ENCODE measurements at places on chromosomes 5 and 9.

DNA sequence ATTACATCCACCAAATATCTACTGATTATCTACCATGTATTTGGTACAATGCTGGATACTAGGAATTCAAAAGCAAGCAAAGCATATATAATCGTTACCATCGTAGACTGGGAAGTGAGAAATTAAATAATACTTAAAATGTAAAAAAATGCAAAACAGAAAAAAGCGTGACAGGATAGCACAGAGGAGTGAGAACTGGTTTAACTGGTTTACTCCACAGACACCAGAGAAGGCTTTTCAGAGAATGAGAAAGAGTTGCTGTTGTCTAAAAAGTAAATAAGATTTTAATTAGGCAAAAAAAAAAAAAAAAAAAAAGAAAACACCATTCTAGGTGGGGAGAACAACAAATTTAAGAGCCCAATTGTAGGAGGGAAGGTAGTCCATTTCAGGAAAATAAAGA is 657.9 kb upstream of the ST8SIA4 start:
- DNase-seq, result no peak

DNA sequence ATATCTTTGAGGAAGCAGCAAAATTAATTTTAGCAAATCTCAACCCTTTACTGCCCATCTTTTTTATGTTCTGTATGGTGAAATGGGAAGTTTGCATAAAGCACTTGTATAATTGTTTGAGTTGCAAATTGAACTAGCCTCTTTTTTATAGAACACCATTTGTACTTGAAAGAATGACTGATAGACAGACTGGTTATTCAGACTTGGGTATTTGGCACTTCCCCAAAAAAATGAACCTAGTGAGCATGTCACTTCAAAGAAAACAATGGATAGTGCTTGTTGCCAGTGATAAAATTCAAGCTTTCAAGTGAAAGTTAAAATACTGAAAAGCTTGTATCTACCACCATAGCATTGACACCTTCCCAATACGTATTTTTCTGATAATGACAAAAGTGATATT is 115.8 kb downstream of the ERCC6L2 start:
- DNase-seq, result no peak

DNA sequence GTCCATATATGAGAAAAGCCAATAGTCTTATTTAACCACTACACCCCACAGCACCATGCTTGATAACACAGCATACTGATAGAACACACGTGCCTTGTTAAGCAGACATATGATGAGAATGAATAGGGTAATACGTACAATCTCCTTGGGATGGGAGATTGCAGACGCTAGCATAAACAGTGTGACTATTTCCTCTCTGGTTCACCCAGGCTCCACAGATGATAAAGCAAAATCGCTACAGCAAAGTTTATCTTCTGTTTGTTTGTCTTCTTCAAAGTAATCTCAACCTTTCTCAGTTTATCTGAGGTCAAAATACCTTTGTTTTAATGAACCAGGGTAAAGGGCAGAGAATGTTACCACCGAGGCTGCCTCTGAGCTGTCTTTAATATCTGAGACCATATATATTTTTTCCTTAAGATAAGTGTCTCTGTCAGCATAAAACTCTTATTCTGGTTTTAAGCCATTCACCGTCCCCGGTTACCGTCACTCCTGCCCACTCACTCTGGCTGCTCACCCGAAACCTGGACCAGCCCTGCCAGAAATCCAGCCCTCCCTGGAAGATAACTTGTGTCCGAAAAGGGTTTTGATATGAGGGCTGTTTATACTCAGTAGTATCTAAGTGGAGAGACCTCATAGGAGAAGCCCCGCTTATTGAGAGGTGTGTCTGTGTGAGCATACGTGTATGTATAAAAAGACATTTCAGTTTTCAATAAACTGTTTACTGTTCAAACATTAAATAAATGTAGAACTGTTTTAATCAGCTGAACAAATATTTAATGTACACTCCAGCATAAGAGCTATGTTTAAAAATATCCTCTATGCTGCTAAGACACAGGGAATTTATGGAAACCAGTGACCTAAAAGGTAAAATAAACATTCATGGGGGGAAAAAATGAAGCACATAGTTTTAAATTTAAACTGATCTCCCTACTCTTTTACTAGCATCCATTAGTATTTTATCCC is 465.4 kb downstream of the RASEF start:
- no peak for DNase-seq

DNA sequence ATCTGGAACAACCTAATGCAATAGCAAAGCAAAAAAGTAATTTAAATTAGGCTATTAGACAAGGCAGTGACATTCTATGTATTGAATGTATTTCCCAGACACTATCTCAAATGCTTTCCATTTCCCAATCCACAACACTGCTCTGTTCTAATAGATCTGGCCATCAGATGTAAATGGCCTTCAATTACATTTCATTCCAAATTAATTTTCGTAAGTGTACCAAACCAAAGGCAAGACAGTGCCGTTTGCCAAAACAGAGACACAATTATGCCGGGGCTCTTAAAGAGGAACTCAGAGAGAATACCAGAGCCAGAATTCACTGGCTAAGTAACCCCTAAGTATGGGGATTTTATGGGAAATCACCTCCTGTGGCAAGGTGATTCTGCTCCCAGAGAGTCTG is 63.1 kb downstream of the GNAQ start:
- no peak for DNase-seq

- DNase-seq, result no peak
Measured at GRCh38 chr5:76425146-76425545, 22.1 kb downstream of the IQGAP2 start.

DNA sequence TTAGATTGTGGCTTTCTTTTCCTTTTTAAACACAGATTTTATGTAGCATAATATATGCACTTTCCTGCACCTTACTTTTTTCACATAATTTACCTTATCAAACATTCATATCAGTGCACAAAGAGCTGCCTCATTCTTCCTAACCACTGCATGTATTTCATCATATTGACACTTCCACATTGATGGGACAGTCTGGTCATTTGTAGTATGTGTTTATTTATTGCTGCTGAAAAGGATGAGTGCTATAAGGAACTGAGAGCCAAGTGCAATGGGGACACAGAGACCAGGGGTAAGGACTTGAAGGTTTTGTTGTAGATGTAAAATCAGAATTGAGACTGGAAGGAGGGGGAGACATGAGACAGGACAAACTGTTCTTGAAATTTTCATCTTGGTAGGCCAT is 193.8 kb downstream of the SMARCA2 start:
- DNase-seq, result no peak

- DNase-seq, result no peak
Measured at GRCh38 chr5:95035891-95036685, 248.8 kb downstream of the MCTP1 start.

GRCh38 chr5:148817606-148818005 is 8.8 kb upstream of the ADRB2 start:
- no peak for DNase-seq

GRCh38 chr5:133336969-133337410 is 275.4 kb downstream of the FSTL4 start:
- no peak for DNase-seq

DNA sequence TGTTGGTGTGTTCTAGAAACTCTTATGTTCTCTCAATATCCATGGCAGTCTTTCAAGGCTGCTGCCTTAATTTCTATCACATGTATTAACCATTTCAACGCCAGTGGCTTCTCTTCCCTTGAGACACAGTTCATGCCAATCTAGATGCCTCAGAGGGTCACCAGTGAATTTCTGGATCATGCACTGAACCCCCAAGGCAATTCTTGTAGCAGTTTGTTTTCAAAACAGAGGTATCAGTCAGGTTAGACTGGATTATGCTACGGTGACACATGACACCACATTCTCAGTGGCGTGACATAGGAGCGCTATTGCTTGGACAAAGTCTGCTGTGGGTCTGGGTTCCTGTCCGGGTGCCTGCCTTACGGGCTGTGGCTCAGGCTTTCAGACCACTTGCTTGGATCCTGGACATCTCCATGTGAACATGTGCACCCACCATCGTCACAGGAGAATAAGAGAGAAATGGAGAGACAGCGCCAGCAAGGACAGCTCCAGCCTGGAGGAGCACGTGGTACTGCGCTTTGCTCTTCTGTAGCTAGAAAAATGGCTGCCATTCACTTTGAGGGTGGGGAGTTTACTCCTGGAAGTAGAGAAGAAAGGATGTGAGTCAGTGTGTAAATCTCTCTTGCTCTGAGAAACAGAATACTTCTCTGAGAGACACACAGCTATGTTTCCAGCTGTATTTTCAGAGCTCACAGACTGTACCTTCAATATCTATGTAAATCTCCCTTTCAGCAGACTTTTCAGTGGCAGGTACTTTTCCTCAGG is 329.3 kb upstream of the ADCY2 start:
- DNase-seq, result no peak

DNA sequence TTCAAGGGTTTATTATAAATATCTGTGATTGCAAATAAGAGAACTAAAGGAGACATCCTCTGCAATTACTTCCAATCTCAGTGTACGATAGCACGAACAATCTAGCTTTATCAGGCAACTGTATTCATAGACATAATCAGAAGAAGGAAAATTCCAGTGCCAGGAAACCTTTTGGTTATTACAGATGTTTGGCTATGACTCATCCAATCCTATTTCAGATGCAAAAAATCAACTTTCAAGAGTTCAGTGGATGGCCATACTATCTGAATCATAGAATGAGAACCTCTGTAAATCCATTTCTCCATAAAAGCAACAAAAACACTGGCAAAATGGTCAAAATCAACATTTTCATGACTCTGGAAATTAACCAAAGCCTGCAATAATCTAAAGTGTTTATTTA is 37.9 kb downstream of the GAS1 start:
- no peak for DNase-seq

GRCh38 chr5:154519359-154519758 is 41.3 kb upstream of the HAND1 start:
- DNase-seq, result no peak

DNA sequence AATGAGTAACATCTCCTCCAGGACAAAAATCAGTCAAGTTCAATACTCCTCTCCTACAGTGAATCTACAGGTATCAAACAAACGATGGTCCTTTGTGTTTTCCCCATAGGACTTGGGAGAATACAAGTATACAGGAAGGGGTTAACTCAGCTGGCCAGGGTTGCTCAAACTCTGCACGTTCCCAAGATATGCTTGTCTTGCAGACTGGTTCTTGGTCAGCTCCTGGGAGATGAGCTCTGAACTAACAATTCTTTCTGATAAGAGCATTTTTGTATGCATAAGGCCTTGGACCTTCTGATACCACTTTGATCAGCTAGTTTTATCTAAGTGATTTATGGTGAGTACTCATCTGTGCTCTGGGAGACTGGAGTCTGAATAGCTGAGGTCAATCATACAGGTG is 42.1 kb downstream of the LOX start:
- DNase-seq, result no peak
